DND-41 (cell line): ENCODE measurements at places on chromosomes 5 and 9.

DNA sequence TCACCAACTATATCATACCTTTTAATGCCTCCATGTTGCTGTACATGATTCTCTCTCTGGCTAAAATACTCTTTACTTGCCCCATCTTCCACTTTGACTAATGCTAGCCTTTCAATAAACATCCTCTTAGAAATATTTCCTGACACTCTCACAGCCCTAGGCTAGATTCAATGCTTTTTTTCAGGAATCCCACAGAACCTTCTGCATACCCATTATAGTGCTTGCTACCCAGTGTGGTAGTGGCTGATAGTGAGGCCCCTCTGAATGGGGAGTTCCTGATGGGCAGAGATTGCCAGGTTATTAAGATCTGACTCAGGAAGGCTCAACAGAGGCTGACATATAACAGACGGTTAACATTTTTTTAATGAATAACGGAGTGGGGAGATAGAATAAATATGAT is 11.6 kb downstream of the SSBP2 start:
- no peak for DNase-seq

- DNase-seq = no peak
Observed at GRCh38 chr5:78360674-78360923, 182 bp downstream of the SCAMP1 start.

GRCh38 chr5:153756540-153756939 is 266.1 kb downstream of the GRIA1 start:
- DNase-seq = no peak

GRCh38 chr5:123097871-123098735 is 9.1 kb downstream of the PRDM6 start:
- DNase-seq = no peak

DNA sequence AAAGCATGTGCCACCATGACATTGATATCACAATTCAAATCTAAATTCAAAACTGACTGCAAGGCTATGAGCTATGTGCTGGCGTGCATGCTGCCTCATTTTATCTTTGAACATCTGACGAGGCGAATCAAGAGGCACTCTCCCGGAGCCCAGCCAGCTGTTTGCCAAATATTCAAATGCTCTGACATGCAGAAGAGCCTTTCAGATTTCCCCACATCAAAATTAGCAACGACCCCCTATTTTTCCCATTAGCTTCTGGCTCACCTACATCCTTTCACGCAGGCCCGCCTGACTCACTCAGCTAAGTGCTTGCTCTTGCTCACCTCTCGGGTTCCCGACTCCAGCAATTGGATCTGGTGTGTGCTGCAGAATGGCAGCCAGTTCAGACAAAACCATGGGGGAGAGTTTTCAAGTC is 159.0 kb downstream of the NR2F1-AS1 start:
- no peak for DNase-seq

- no peak for DNase-seq
Observed at GRCh38 chr9:70125621-70126263, 82.1 kb downstream of the MAMDC2 start.

DNA sequence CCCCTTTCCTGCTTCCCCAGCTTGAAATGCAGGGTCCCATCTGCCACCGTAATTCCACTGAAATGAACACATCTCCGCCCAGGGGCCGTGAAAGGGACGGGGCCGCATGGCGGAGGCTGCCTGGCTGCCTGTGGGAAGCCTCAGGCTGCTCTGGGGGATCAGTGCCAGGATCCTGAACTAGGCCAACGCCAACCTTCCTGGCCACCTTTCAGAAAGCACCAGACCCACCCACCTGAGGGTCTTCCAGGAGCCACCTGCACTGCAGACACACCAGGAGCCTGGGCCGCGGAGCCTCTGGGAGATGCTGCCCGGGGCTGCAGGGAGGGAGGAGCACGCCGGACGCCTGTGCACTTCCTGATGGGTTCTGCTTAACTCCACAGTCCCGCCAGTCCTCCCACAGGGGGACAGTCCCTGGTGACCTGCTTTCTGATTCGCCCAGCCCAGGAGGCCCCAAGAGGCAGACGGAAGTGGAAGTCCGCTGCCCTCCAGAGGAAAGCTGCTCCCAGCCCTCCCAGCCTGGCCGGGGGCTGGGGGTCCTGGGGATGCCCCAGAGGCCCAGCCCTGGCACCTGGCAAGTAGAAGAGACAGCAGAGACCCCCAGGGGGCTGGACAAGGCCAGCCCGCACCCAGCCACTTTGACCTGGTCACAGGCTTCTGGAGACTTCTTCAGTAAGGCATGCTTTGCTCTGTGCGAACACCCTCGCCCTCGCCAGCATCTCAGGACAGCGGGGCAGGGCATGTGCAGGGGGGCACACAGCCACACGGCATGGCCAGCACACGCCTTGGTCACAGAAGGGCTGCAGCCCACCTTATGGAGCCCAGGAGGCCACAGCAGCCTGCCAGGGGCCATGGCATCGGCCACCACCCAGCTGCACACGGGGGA is at the start of gene CARD9:
Gene CARD9 (minus strand): TSS at position 370 of the 883 bp plus-strand sequence. CDS start 1,591 bp downstream, outside the sequence.
- no peak for DNase-seq

DNA sequence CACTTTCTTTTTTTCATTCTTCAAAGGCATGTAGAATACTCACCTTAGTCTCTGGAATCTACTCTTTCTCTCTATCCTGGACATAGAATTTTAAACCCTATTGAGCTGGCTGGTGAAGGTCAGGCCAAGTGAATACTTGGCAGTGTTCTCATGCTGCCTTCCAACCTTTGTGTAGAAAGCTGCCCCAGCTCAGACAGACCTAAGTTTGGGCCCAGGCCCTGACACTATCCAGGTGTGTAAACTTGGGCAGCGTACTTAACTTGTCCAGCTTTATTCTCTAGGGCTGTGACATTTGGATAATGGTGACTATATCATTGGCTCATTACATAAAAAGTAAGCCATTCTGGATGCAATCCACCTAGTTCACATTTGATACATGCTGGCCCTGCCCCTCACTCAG is 298.3 kb downstream of the IRX1 start:
- DNase-seq = no peak
